Effector memory CD4-positive, alpha-beta T cell (primary cell): ENCODE measurements at places on chromosomes 6 and 20.

- no peak for DNase-seq
Observed at GRCh38 chr20:63032861-63033793, 26.4 kb upstream of the BHLHE23 start.

GRCh38 chr6:113290684-113291083 lies 566.5 kb upstream of the MARCKS start:
- no peak for DNase-seq

DNA sequence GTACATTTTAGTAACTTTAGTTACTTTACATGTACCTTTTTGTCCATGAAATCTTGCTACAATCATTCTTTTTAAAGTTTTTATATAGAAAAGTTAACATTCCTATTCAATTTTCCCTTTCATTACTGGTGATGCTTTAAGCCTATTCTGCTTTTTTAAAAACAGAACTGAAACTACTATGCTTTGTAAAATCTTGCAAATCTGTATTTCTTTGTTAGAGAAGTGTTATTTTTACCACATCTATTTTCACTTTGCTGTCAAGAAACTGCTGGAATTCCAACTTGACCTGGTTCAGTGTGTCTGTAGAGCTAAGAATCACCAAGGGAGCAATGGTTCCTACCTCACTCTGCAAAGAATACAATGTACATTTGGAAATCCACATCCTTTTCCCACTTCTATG lies 21.8 kb upstream of the SAMD5 start:
- no peak for DNase-seq

GRCh38 chr6:17505062-17505476 lies 95.0 kb upstream of the FAM8A1 start:
- DNase-seq: no peak

- DNase-seq: no peak
Observed at GRCh38 chr20:45672765-45673164, 2.7 kb upstream of the WFDC11 start.

GRCh38 chr6:35703554-35703953 lies 14.8 kb upstream of the FKBP5 start:
- no peak for DNase-seq

- no peak for DNase-seq
Observed at GRCh38 chr6:24284006-24284405, 73.9 kb downstream of the DCDC2 start.

DNA sequence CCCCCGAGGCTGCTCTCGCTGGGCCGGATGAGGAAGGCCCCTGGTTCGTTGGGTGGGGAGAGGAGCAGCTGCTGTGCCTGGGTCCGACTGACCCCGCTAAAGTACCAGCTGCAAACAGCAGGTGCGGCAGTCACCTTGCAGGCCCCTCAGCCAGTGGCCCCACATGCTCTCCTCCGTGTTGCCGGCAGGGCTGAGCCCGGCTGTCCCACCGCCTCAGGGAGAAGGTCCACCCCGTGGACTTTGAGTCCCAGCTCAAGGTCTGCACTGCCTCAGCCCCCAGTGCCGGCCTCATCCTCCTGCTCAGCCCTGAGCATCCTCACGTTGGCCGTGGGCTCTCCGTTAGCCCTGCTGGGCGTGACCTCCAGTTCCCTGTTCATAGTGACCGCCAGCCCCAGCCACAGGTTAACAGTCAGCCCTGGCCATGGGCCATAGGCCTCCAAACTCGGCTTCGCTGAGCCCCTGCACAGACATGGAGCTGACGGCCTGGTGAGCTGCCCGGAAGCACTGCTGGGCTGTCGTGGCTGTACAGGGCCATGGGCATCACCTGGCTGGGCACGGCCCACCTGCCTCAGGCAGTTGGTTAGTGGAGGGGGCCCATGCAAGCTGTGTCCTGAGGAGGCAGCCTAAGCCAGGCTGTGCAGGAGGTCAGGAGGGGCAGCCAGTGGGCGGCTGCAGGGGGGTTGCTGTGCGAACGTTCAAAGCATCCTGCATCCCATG lies 3.1 kb downstream of the SRMS start:
- no peak for DNase-seq

GRCh38 chr6:1724616-1725015 lies 114.9 kb downstream of the FOXC1 start:
- no peak for DNase-seq

GRCh38 chr6:897528-898207 lies 204.7 kb upstream of the EXOC2 start:
- DNase-seq: no peak

DNA sequence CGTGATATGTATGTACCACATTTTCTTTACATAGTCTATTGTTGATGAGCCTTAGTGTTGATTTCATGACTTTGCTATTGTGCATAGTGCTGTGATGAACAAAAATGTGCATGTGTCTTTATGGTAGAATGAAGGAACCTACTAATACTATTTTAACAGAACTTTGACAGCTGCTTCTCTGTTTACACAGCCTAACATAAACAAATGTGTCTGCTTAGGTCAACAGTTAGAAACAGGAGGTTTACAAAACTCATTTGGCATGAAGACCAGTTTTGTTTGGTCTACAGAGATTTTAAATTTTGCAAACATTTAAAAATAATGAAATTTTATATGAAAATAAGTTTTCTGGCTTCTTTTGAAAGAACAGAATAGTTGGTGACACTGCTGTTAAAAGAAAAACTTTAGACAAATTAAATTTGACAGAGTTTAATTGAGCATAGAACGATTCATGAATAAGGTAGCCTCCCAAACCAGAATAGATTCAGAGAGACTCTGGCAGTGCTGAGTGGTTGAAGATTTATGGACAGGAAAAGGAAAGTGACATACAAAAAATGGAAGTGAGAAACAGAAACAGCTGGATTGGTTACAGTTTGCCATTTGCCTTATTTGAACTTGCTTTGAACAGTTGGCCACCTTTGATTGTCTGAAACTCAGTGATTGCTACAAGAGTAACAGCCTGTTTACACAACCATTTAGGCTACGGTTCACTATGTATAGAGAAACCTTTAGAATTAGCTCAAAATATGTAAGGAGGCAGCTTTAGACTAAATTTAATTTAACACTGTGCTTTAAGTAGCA lies 715.8 kb upstream of the HS3ST5 start:
- no peak for DNase-seq
